HS-27A (cell line): ENCODE measurements at places on chromosomes 5 and 9.

DNA sequence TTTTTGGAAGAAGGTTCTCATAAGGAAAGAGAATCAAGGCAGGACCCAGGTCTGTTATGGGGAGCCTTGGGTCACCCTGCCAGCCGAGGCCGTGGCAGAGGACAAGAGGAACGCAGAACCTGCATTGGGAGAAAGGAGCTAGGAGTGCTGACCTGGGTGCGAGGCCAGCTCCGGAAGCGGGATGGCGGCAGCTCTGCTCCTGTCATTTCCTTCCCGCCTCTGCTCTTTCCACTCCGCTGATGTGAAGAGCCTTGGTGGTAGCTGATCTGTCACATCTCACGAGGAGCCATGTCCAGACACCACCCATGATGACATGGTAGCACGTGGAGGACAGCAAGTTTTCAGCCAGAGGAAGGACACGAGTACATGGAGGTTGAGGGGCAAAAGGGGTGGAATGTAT lies 109.5 kb upstream of the COL5A1 start:
- no peak for DNase-seq

DNA sequence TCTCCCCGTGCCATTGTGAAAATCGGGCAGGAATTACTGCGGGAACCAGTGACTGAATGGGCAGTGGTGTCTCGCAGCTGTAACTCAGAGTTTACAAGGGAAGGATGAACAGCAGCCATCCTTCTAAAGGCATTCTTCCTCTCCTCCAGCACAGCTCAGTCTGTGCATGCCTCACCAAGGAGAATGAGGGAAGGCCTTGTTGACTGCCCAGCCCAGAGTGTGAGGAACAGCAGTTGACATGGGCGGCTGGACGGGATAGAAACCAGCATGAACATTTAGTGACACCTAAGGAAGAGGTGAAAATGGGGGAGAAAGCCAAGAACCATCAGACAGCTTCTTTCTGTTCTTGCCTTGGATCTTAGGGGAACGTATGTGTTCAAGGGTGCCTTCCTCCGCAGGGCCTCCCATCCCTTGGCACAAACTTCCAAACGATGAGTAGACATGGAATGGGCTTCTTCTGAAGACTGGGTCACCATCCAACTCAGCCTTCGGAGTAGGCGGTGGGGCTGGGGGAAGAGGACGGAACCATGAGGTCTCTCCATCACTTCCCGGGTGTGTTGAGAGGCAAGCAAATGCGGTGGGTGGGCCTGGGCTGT lies 887 bp upstream of the PDE8B start:
- DNase-seq, result no peak

DNA sequence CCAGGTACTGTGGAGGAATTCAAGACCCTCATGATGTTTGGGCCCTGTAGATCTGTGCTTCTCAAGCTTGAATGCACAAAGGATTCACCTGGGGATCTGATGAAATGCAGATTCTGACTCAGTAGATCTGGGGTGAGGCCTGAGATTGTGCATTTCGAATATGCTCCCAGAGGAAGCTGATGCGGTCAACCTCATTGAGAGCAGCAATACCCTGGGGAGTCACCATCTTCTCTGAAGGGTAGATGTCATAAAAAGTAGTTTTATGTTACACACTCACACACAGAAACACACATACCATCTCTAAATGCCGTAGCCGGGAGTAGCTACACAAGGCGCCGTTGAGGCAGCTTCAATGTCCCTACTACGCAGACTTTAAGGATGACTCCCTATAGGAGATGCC lies 55.8 kb upstream of the CPEB4 start:
- DNase-seq, result no peak

GRCh38 chr5:61613679-61614078 lies 281.6 kb downstream of the ZSWIM6 start:
- DNase-seq, result no peak

- DNase-seq, result no peak
Measured at GRCh38 chr5:140408750-140409241, 7.2 kb downstream of the ANKHD1 start.

- no peak for DNase-seq
Measured at GRCh38 chr9:76180541-76180940, 213.7 kb downstream of the RFK start.

GRCh38 chr9:128683340-128684064 lies 5.5 kb upstream of the SET start:
- no peak for DNase-seq

DNA sequence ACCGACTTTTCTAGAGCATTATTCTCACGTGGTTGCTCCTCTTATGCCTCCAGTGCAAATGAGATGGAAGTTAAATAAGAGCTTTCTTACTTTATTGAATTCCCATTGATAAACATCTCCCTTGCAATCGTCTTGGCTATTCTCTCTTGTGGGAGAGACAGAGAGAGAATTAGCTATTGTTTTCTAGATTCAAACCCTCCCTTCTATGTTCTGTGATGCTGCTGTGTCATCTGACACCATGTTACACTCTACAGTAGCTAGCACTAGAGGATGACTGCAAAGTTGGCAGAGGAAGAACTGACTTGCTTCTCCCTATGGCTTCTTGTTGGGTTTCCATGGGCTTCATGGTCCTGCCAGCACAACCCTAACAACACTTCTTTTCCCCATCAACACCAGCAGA lies 134.6 kb upstream of the RANBP3L start:
- DNase-seq, result no peak

- no peak for DNase-seq
Measured at GRCh38 chr9:130445268-130445983, 665 bp downstream of the ASS1 start.

DNA sequence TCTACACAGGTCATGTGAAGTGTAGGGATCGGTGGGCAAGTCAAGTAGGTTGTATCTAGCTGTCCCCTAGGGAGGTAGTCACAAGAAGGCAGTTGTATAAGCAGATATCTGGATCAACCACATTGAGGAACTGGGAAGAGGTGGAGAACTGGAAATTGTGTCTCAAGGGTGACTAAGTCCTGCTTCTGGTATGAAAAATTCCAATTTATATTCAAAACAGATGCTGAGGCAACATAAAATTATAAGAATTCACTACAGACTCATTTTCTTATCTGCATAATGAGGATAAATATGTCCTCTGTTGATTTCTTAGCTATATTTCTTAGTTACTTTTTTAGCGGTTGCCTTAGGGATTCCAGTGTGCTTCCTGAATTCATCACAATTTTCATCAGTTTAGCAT lies 46.8 kb downstream of the GALNT12 start:
- no peak for DNase-seq

GRCh38 chr9:21015129-21015815 lies 16.2 kb downstream of the HACD4 start:
- no peak for DNase-seq

DNA sequence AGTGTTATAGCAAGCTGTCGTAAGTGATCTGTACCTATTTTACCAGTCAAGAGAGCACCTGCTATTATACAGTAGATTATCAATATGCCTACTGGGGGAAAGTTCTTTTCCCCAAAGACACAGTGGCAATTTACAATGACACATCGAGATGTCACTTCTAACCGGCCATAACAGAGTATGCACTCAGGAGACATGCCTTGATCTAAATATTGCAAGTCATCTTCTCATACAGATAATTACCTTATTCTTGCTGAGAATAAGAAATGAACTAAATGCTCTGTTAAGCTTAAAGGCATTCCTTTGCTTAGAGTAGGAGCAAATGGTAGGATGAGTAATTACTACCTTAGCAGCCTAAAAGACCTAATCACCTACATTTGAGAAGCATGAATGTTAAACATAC lies 71.6 kb downstream of the PKD2L2 start:
- DNase-seq, result no peak

GRCh38 chr9:119368179-119368578 lies 1.1 kb downstream of the BRINP1 start:
- DNase-seq, result no peak

GRCh38 chr5:51398875-51399642 lies 15.8 kb downstream of the ISL1 start:
- no peak for DNase-seq

- DNase-seq, result no peak
Measured at GRCh38 chr9:116218399-116218798, 64.8 kb downstream of the PAPPA start.

- no peak for DNase-seq
Measured at GRCh38 chr5:19270153-19270552, 717.8 kb downstream of the CDH18 start.

- no peak for DNase-seq
Measured at GRCh38 chr5:132667761-132668705, 5.8 kb upstream of the IL4 start.

- no peak for DNase-seq
Measured at GRCh38 chr9:137986268-137987099, 108.9 kb downstream of the CACNA1B start.

- DNase-seq, result no peak
Measured at GRCh38 chr5:119079318-119079921, 8.5 kb downstream of the DMXL1 start.

- DNase-seq, result no peak
Measured at GRCh38 chr9:114681594-114682332, at the start of gene TEX48. TSS of gene TEX48 (minus strand) at chr9:114682192. CDS start at chr9:114671723, 10,469 bp downstream.

GRCh38 chr9:3950534-3950933 lies 349.3 kb downstream of the GLIS3 start:
- no peak for DNase-seq

DNA sequence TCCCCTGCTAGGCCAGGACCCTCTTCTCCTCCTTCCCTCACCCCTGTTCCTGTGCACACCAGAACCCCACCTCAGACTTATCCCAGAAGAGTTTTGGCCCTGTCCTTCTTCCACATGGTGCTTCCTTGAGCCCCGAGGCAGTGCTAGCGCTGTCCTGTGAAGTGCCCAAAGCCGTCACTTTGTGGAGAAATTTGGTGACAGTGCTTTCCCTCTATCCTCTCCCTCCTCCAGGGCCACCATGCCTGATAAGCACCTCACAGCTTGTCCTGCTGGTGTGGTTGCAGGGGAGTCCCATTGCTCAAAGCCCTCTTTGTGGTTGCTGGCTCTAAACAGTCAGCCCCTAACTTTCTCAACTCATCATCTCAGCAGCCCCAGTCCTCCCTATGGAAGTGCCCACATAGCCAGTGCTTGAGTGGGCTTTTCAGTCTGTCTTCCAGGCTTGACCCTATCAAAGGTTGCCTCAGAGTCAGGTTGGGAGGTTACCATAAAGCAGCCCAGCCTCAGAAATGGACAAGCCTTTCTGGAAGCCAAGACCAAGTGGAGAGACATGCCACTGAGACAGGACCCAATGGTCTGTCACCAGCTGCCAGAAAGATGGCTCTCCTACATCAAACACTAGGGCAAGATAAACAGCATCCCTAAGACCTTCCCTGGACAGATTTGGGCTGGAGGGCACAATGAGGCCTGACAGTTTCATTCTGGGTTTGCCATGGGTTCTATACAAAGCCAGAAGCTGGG lies 18.0 kb downstream of the IGIP start:
- no peak for DNase-seq

DNA sequence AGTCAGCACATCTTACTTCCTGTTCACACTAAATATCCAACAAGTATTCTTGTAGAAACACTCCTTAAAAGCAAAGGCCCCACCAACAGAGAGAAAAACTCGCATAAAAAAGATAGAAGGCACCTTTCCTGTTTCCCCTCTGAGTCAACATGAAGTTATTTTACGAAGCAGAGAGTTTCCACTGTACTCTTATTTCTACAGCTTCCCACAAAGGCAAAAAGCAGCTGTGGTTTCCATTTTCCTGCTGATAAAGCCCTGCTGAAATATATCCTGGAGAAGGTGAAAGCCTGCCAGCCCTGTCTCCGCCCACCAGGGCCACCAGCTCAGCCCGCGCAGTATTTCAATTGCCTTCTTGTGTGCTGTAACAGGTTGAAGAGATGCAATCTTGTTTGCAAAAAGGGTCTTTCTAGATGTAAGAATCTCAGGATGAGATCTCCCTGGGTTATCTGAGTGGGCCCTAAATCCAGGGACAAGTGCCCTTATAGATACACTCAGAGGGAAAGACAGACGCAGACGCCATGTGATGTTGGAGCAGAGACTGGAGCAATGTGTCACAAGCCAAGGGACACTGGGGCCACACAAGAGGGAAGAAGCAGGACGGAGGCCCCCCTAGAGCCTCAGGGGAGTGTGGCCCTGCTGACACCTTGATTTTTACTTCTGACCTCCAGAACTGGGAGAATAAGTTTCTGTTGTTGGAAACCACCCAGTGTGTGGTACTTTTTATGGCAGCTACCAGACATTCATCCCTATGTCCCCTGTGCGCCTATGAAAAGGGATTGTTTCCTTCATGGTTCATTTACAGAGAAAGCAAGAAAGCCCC lies 19.9 kb downstream of the SEMA4D start:
- DNase-seq, result no peak

GRCh38 chr9:7546261-7546660 lies 253.3 kb downstream of the DMAC1 start:
- no peak for DNase-seq

- no peak for DNase-seq
Measured at GRCh38 chr5:64947801-64948200, 179.1 kb downstream of the CWC27 start.

GRCh38 chr5:23506329-23507236 lies 826 bp upstream of the PRDM9 start:
- no peak for DNase-seq

GRCh38 chr5:592158-592557 lies 20.0 kb upstream of the CEP72 start:
- no peak for DNase-seq
